ENCODE measurements at places on chromosomes 12 and 14. TPM values are rescaled to one million over a fixed set of nuclear protein-coding genes. Genes with fewer than 3 reads are reported as not detected.

The TSPAN11 gene
- total RNA-seq = 2.0 TPM

The TPH2 gene
- not detected for total RNA-seq

- DNase-seq = no peak
Observed at GRCh38 chr14:64830961-64831360, 48.7 kb downstream of the SPTB start.

GRCh38 chr12:2032506-2032905 lies 20.3 kb upstream of the CACNA1C start:
- DNase-seq = no peak

DNA sequence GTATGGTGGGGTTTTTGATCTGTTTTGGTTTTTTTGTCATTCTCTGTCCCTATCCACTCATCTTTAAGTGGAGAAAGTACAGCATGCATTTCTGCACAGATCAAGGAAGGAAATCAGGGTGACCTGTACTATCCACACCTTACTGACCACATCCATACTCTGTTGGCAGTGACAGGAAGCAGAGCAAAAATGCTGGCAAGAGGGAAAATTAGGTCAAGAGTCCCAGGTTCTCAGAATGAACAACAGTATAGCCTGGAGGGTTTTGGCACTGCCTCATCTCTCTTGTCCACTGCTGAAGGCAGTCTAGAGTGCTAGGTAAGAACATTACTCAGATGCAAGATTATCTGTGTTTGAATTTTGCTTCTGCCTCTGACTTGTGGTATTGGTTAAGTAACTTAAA lies 70.7 kb downstream of the TAOK3 start:
- DNase-seq = peak; percentile 49

- DNase-seq = no peak
Observed at GRCh38 chr12:29086325-29087271, 62.5 kb upstream of the FAR2 start.
